ENCODE measurements at places on chromosomes 6 and 20.

GRCh38 chr6:31702819-31703716 lies at the start of gene ABHD16A:
ABHD16A (minus strand) TSS chr6:31703324; CDS start chr6:31703281, 43 bp downstream.
- peak; percentile 98 for DNase-seq

- DNase-seq = peak; percentile 18
Observed at GRCh38 chr6:136401749-136402148, 112.1 kb upstream of the BCLAF1 start.

DNA sequence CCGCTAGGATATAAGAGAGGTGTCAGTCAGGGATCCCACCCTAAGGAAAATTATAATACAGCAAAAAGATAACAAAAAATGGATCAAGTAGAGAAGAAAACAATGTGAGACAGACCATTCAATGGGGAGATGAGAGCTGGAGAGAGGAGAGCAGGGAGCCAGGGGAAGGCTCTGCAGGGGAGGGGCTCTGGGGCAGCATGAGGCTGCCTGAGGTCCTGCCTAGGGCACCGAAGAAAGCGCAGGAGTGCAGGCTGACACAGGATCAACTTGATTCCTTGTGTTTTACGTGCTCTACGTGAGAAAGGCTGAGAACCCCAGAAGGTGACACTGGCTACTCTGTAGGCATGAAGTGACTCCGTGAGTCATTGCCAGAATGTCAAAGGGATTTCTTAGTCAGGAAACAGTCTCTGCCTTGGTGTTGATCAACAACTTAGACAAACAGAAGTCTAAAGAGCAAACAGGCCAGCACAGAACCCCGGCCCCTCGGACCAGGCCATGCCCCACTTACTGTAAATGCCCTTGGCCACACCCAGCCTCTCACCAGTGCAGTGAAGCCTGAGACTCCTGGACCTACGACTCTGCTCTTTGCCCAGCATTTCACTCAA lies 290.1 kb upstream of the PRDM1 start:
- DNase-seq = no peak

- no peak for DNase-seq
Observed at GRCh38 chr20:48722737-48723191, 105.0 kb downstream of the PREX1 start.

DNA sequence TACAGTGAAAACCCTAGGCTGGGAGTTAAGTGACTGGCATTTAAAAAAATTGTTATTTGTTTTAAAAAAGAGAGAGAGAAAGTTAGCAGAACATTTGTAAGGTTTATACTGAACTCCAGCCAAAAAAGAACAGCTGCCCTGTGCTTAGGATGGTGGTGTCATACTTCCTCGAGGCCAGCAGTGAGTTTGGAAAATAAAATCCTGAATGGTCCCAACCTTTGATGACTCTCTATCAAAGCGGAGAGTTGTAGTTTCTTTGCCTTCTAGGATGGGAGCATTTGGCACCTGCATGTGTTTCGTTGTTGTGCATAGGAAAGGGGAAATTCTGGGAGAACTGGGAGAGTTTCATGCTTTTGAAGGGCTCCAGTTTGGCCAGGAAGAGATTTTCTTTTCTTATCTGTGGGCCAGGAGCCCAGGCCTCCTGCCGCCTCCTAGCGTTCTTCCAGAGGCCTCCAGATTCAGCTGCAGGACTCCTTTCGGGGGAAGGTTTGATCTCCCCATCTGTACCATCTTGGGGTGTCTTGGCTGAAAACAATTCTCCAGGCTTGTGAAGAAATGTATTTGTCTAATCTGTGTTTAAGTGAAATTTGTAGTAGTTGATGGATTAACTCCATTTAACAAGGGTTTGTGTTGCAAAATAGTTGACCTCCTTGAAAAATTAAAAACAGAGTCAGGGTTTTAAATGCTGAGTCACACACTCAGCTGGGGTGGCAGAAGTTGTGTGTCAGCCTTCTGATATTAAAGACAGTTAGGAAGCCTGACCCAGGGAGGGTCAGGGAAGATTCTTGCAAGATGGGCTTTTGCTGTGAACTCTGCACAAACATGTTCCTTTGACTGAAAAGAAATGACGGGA lies 63.4 kb downstream of the TXNDC5 start:
- DNase-seq = no peak

DNA sequence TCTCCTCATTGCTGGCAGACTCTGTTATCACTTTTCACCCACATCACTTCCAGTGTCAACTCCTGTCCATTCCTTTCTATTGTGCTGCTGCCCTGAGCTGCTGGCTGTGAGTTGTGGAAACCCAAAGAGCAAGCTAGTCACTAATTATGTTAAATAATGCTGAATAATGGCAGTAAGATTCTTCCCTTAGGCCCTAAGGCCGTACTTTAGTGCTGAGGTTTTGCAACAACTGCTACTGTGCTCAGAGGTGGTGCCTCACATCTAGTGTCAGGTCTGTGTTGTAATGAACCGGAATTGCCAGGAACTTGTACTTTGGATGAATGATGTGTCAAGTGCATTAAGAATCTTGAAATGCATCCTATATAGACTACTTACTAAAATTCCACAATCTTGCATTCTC lies 372.2 kb upstream of the RNF217 start:
- DNase-seq = no peak

DNA sequence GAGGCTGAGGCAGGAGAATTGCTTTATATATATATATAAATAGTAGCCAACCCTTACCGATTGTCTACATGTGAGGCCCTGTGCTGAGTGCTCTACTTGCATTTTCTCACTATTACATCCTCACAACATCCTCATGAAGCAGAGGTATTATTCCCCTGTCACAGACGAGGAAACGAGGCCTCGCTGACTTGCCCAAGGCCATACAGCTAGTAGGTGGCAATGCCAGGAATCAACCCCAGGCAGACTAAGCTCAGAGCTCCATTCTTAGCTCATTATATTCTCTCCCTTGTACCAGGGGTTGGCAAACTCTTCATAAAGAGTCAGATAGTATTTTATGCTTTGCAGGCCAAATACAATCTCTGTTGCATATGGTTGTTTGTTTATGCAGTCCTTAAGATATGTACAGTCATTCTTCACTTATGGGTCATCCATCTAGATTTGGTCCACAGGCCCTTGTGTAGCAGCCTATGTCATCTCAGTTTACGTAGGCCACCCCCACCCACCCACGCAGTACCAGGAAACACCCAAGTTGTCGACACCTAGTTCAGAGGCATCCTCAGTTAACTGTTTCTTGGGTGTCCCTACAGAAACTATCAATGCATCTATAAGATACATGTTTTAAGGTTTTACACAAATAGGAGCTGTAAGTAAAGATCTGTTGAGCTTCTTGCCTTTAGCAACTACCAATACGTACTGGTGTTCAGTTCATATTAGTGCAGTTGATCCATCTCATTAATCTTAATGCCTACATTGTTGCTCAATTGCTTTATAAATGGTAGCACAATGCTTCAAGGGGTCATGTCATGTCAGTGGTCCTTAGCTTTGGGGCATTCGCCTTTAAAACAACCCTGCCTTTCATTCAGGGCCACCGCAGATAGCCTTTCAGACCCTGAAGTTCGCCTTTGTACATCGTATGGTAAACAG lies 3.0 kb downstream of the CASS4 start:
- DNase-seq = peak; percentile 20

GRCh38 chr6:42533794-42534193 lies 30.0 kb upstream of the UBR2 start:
- no peak for DNase-seq

DNA sequence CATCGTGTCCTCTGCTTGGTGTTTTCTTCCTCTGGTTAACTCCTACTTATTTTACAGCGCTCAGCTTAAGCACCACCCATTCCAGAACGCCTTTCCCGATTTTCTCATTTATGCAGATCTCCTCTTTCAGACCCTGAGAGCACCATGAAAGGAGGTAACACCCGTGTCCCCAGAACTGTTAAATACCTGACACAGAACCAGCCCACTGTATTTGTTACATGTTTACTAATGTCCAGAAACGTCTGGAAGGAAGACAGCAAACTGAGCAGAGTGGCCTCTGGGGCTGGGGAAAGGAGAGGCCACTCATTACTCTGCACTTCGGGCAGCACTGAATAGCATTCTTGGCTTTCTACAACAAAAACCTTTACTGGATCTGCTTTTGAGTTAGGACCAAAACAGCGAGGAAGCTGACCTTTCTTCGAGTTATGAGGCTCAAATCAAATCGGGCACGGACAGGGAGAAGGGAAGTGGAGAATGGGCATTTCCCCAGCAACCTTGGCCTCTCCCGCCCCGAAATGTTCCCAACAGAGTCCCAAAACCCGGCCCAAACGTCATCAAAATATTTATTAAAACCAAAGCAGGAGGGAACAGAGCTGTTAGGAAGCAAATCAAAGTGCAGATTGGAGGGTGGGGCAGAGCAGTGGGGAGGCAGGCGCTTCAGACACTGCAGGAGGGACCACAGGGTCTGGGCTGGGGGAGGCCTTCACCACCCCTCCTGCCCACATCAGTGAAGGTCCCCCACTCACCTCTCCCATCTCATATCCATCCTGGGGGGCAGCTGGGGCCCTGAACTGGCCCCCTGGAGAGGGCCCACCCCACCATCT lies 1.1 kb upstream of the NECAB3 start:
- no peak for DNase-seq

DNA sequence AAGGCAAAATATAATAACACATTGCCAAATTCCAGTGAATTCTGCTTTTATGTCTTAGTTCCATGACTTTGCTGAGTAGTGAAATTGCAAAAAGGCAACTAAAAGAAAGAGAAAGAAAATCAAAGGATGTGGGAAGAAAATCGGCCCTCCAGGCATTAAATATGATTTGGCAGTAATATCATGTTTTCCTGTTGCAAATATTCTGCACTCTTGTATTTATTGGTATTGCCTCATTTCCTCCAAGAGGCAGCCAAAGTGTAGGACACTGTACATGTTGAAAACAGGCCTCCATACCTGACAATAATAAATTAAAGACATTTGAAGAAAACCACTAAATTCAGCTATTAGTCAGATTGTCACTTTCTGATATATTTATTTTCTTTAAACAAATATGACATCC lies 460.0 kb upstream of the NOX3 start:
- no peak for DNase-seq

- DNase-seq = no peak
Observed at GRCh38 chr20:44810391-44811149, at the start of gene RIMS4. RIMS4 (minus strand) TSS chr20:44810546; CDS start chr20:44810271, 275 bp downstream.

DNA sequence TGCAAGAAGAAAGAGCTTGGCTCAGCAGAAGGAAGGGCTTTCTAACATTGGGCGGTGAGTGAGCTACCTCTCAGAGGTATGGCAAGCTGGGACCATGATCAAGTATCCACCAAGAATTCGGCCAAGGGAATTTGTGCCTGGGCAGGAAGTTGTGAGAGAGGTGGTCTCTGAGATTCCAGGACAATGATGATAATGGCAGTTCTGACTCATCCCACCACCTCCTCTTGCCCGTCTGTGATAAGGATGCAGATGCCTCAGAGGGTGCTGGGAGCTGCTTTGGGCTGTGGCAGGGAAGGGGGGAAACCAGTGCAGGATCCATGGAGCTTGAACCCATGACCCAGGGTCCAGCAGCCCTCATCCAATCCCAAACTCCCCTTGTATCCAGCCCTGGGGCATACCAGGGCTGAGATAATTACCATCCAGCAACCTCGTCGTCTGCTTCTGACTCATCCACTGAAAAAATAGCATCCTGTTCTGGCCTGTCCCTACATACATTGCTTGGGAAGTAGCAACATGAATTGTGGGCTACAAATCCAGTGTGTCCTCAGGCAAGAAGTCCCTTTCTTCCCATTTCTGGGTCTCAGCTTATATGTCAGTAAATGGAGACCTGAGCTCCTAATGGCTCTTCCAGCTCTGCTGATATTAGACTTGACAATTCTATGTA lies 5.9 kb downstream of the TGM6 start:
- DNase-seq = peak; percentile 24

GRCh38 chr6:3041606-3042005 lies 26.7 kb upstream of the RIPK1 start:
- no peak for DNase-seq

DNA sequence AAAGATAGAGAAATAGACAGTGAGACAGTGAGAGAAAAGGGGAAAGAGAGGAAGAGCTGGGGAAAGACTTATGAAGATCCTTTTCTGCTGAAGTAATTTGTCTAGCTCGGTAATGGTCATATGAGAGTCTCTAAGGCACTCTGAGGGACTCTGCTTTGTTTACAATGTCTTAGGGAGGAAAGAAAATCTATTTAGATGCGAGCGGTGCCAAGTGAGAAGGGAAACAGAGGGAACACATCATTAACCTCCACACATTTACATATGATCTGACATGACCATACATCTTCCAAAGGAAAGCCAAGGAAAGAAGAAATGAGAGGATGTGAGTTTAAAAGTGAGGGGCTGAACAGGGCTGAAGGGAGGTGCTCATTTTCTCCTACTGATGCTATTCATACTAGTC lies 862.3 kb upstream of the CITED2 start:
- no peak for DNase-seq
